HT1080 (cell line): ENCODE measurements at places on chromosomes 7 and 10. TPM values are rescaled to one million over a fixed set of nuclear protein-coding genes. Genes with fewer than 3 reads are reported as not detected.

Gene CHAT
- not detected in 2 replicates for total RNA-seq

Gene MMP21
- not detected in 2 replicates for total RNA-seq

Gene MDH2
- total RNA-seq: 236 and 349 TPM in 2 replicates

Gene ADCY1
- total RNA-seq: 0.08 and 0.13 TPM in 2 replicates

Gene IFIT1
- 3.2 and 3.5 TPM in 2 replicates for total RNA-seq

- DNase-seq: peak; percentile 52
These were observed 1180.3 kb downstream of the TYW1 start for GRCh38 chr7:68176974-68177373.

- DNase-seq: no peak
These were observed 888.4 kb upstream of the PHF14 start for GRCh38 chr7:10085231-10085630.

- peak; percentile 46 for DNase-seq
These were observed 191.5 kb upstream of the CELF2 start for GRCh38 chr10:10826125-10826524.

- DNase-seq: no peak
These were observed 70.2 kb downstream of the AHCYL2 start for GRCh38 chr7:129295015-129295423.

DNA sequence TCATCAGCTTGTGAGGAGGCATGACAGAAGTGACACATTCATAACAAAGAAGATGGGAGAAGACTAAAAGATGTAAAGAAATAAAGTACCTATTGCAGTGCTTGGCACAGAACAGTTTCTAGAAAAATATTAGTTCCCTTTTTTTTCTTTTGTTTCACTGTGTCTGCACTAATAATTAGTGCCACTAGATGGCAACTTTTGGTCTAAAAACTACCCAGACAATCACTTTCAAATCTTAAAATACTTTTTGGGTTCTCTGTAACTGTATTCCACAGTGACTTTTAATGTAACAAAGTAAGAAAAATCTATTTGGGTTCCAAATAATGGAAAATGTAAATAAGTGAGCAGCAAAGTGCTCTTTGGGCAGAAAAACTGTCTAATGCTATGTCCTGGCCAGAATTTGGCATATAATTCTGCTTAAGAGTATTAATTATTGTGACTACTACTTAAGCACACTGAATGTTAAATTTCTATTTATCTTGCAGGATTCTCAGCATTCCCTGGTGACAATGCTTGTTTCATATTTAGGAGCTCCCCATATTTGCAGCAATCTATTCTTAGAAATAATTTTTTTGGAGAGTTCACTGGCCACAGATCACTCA lies 134.8 kb upstream of the KIF5B start:
- peak; percentile 37 for DNase-seq

DNA sequence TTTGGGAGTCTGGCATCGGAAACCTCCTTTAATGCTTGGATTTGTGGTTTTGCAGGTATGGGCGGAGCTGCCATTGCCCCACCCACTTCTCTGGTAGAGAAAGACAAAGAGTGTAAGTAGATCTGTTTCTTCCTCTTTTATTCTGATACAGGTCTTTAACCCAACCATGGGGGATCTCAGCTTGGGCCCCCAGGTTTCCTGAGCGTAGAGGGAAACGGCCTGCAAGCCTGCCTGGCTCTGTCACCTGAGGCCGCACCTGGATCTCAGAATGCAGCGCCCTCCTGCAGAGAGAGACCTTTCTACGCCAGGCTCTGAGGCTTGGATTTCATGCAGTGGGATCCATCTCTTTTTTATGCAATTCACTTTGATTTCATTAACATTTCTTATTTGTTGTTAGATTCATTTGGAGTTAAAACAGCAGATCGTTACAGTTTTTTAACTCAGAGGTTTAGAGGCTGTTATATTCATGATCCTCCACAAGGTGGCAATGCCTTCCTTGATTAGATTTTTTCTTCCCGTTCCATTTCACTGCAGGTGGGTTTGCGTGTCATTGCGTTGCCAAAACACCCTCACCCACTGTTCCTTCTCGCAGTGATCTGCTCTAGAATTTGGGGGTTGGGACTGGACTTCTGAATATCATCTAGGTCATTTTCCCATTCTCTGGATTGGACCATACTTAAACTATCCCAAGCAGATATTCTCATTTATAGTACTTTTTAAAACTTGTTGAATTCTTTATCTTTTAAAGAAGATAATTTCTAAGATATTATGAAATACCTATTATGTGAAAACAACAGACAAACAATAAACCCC lies 20.0 kb downstream of the RBM17 start:
- peak; percentile 49 for DNase-seq

DNA sequence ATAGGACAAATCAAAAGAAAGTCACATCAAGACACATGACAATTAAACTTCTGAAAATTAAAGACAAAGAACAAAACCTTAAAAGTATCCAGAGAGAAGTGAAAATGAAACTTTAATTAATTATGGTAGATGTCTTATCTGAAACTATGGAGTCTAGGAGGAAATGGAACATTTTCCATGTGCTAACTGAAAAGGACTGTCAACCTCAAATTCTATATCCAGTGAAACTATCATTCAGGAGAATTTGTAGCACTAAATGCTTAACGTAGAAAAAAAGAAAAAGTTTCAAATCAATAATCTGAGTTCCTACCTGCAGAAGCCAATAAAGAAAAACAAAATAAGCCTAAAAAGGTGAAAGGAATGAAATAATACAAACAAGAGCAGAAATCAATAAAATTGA lies 33.1 kb upstream of the C10orf71 start:
- DNase-seq: no peak

DNA sequence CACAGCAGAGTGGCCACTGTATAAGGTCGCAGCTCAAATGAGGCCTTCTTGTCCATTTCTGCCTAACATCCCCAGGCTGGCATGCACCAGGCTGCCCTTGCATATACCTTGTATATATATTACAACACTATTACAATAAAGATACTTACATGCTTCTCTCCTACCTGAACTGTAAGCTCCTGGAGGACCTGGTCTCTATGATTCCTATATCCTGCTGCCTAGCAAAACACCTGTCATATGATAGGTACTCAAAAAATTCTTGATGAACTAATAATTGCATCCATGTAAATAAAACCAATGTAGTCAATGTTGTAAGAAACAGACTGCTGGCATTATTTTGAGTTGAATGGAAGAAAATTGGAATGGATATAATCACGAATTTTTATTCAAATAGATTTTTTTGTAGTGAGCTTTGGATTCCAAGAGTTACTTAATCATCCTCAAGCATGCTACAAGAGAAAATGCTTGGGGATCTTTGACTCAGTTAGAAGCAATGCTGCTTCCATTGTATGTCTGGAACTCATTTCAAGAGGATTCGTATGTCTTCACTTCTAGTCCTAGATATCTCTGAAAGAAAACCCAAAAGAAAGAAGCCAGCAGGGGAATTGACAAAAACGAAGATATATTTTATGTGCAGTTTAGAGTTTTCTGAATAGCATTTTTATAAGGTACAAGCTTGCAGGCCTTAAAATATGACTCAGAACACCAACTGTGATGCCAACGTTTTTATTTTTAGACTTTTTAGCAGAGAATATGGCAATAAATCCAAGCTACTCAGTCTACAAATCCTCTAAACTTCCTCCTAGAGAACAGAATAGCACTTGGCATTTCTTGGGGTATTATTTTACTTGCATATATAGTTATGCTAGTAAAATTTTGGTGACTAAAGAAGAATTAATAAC lies 53.1 kb downstream of the OSBPL3 start:
- DNase-seq: no peak

DNA sequence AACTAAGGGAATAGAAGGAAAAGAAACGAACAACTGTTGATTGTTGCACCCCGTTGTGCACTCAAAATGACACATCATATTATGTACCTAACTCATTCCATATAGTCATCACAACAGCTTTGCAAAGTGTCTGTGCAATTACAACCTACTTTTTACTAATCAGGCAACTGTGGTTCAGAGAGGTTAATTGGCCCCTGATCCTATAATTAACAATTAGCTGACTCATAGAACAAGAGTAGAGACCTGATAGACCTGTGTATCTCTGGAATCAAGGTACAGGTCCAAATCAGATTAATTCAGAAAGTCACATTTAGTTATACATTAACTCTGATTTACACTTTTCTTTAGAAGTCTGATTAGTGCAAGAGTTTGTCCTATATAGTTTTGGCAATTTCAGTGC lies 122.5 kb upstream of the CDK13 start:
- DNase-seq: no peak
